ENCODE measurements at places on chromosomes 6 and 20. TPM values are rescaled to one million over a fixed set of nuclear protein-coding genes. Genes with fewer than 3 reads are reported as not detected.

- peak overlapping the region; percentile 88 for H3K4me3 ChIP-seq
- no peaks in the 10 kb centered on the region for H3K27me3 ChIP-seq
- peaks cover 68% of the 10 kb centered on the region for H3K4me1 ChIP-seq
- H3K27ac ChIP-seq, result peak overlapping the region; percentile 100
- no peak for DNase-seq
- peaks cover 33% of the 10 kb centered on the region for H3K36me3 ChIP-seq
These were observed 1.1 kb downstream of the CD164 start for GRCh38 chr6:109381061-109381746.

DNA sequence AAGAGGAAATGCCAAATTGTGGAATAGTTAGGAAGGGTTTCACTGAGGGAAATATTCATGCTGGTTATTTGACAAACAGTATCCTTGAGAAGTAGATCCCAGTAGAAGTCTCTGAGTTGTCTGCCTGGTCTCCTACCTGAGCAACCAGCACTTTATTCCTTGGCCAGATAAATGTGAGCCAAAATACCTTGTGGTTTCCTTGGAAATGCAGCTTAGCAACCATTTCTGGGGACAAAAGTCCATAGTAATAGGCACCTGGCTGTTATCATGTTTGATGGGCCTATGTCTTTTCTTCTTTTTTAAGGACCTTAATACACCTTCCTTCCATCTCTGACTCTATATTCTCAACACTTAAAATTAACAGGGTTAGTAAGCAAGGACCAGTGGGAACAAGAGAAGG lies 217.1 kb upstream of the MARCKS start:
- no peak overlapping the region for H3K4me3 ChIP-seq
- H3K36me3 ChIP-seq, result no peaks in the 10 kb centered on the region
- no peak for DNase-seq
- no peaks in the 10 kb centered on the region for H3K27me3 ChIP-seq
- H3K4me1 ChIP-seq, result no peaks in the 10 kb centered on the region

- no peaks in the 10 kb centered on the region for H3K4me1 ChIP-seq
- H3K27ac ChIP-seq, result no peak overlapping the region
- no peaks in the 10 kb centered on the region for H3K36me3 ChIP-seq
- H3K27me3 ChIP-seq, result no peaks in the 10 kb centered on the region
- H3K4me3 ChIP-seq, result no peak overlapping the region
- no peak for DNase-seq
These were observed 26.3 kb upstream of the ZFP64 start for GRCh38 chr20:52217689-52218395.

Gene AGER
- 24.9 TPM for total RNA-seq

Gene GPR6
- total RNA-seq, result not detected

GRCh38 chr20:57570920-57571319 lies 10.0 kb downstream of the PCK1 start:
- DNase-seq, result no peak
- H3K4me3 ChIP-seq, result no peak overlapping the region
- no peaks in the 10 kb centered on the region for H3K27me3 ChIP-seq
- no peaks in the 10 kb centered on the region for H3K36me3 ChIP-seq
- H3K4me1 ChIP-seq, result peaks cover 6% of the 10 kb centered on the region

DNA sequence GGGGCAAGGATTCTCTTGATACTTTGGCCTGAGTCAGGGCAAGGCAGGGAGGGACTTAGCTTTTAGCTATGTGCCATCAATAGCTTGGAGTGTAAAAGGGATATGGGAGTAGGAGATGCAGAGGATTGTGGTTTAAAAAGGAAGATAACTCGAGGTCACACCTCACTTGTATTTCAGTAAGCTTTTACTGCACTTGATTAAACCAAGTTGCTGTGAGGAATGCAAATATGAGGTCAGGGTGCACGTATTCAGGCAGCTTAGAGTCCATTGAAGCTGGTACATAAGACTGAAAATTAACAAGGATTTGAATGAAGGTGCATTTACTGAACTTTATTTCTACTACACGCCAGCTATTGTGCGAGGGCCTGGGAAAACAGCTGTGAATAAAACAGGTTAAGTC lies 32.1 kb downstream of the DSTN start:
- no peak overlapping the region for H3K27ac ChIP-seq
- no peaks in the 10 kb centered on the region for H3K27me3 ChIP-seq
- H3K4me3 ChIP-seq, result no peak overlapping the region
- H3K36me3 ChIP-seq, result peaks cover 50% of the 10 kb centered on the region
- H3K4me1 ChIP-seq, result no peaks in the 10 kb centered on the region

Measured in spleen (tissue), 13 donors.